ENCODE measurements at places on chromosomes 16 and 17.

DNA sequence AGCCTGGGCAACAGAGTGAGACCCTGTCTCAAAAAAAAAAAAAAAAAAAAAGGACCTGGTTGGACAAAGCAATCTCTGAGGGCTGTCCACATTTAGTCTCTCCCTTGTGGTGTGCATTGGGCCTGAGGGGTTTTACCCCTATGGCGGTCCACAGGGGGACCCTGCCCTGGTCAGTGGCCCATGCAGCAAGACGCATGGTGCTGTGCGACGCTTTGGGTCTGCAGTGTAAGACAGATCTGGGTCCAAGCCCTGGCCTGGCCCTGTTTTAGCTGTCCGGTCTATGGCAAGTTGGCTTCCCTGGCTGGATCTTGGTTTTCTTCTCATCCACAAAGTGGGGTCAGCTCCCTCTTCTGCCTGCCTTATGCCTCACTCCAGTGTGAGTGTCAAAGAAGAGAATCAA is 123.2 kb upstream of the NLRP1 start:
- DNase-seq = no peak

DNA sequence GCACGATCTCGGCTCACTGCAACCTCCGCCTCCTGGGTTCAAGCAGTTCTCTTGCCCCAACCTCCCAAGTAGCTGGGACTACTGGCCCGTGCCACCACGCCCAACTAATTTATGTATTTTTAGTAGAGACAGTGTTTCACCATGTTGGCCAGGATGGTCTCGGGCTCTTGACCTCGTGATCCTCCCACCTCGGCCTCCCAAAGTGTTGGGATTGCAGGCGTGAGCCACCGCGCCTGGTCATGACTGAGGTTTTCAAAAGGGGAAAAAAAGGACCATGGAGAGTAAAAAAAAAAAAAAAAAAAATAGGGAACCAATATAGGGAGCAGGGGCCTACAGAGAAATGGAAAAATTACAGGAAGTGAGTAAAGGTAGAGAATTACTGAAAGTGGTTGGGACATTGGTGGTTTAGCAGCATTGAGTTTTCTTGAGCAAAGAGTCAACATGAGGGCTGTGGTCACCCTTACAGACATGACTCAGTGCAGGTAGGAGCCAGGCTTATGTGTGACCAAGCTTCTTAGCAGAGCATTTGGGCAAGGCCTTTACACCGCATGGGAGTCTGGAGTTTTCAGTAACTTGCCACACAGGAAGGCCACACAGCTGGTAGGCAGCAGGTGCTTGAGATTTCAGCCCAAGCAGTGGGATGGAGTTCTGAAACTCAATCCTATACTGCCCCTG is 447.3 kb downstream of the HS3ST3B1 start:
- DNase-seq = no peak

- DNase-seq = no peak
Measured at GRCh38 chr16:9978160-9978725, 204.0 kb downstream of the GRIN2A start.

DNA sequence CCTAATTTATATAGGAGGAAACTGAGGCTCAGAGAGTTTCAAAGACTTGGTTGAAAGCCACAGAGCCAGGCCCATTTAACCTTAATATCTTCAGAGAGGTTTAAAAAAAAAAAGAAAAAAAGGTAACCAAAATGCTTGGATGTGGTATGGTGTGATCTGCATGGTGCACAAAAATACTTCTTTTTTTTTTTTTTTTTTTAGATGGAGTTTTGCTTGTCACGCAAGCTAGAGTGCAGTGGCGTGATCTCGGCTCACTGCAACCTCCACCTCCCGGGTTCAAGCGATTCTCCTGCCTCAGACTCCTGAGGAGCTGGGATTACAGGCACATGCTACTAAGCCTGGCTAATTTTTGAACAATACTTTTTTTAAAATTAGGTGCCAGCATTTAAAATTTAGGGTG is 101.8 kb downstream of the XYLT1 start:
- DNase-seq = no peak

DNA sequence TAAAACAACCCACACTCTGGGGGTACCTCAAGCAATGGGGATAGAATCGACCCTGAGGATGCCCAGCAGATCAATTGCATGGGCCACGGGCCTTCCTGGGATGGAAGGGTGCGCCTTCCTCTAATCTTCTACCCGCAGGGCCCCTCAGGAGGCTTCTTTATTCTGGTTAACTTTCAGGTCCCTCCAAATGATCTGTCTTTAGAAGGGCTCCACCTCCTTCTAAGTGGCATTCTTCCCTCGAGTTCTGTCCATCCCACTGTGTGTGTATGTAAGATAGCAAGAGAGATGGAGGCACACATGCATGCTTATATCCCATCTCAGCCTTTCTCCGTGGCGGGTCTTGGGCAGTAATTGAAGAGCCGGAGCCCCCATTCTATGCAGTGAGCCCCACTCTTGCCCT is 125.7 kb downstream of the MRM1 start:
- no peak for DNase-seq

- DNase-seq = no peak
Measured at GRCh38 chr17:42249681-42250446, 26.3 kb downstream of the STAT5B start.

DNA sequence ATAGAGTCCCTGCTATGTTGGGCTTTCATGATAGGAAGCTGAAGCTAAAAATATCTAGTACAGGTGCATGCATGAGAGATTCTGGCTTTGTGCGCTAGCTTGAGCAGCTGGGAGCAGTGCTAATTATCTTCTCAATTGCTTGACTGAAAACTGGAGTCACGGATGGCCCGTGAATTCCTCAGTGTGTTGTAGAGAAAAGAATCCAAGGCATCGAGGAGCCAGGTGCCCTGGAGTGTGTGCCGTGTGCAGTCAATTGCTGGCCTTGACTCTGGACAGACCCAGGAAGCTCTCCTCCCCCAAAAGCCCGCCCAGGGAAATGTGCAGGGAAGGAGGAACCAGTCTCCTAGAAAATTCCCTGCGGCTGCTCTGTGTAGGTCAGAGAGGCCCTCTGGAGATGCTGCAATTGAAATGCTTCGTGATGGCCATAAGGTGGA is 14.2 kb downstream of the LGALS3BP start:
- no peak for DNase-seq

GRCh38 chr17:78294776-78295175 is 63.3 kb downstream of the TMEM235 start:
- no peak for DNase-seq

DNA sequence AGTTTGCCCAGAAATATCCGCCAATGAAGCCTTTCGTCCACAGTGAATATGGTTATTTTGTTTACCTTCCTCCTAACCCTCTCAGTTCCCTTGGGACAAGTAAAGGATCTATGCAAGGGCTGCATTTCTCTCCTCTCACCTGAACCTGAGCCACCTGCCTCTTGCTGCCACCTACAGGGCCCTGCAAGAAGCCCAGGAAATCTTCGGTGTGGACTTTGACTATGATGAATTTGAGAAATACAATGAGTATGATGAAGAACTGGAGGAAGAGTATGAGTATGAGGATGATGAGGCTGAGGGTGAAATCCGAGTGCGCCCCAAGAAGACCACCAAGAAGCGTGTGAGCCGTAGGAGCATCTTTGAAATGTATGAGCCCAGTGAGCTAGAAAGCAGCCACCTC is 14.0 kb downstream of the SUPT6H start:
- DNase-seq = no peak

- no peak for DNase-seq
Measured at GRCh38 chr16:3356118-3356517, 429 bp downstream of the OR2C1 start.

- no peak for DNase-seq
Measured at GRCh38 chr16:49596648-49597291, 223.2 kb downstream of the C16orf78 start.

DNA sequence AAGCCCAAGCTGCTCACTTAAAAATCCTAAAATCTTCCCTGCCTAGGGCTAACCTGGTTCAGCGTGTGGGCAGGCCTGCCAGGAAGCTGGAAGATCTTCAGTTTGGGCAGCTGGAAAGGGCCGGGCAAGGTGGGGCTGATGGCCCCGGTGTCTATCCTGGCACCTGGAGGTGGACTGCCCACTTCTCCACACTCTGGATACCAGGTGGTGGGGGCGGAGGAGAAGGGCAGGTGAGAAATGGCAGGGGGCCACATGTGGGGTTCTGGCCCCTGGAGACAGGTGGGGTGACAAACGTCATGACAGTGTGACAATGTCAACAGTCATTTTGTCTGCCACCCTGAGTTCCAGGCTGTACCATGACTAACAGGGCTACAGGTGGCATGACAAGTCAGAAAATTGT is 78.5 kb upstream of the C16orf82 start:
- no peak for DNase-seq

GRCh38 chr17:29060475-29060874 is 17.5 kb downstream of the PIPOX start:
- DNase-seq = no peak

- DNase-seq = no peak
Measured at GRCh38 chr17:78478757-78479297, 98.4 kb downstream of the DNAH17 start.

GRCh38 chr17:52212851-52213250 is 54.3 kb upstream of the CA10 start:
- no peak for DNase-seq

DNA sequence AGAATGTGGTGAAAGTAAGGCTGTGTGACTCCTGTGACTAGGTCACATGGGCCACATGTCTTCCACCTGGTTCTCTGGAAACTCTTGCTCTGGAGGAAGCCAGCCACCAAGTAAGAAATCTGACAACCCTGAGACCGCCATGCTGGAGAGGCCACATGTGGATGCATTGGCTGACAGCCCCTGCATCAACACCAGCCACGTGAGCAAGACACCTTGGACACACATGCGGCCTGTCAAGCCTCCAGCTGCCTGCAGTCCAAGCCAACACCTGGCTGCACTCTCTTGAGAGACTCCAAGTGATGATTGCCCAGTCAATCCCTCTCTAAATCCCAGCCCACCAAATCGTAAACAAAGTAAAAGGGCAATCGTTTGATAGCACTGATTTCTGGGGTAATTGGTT is 112.6 kb downstream of the FOXL1 start:
- DNase-seq = no peak

DNA sequence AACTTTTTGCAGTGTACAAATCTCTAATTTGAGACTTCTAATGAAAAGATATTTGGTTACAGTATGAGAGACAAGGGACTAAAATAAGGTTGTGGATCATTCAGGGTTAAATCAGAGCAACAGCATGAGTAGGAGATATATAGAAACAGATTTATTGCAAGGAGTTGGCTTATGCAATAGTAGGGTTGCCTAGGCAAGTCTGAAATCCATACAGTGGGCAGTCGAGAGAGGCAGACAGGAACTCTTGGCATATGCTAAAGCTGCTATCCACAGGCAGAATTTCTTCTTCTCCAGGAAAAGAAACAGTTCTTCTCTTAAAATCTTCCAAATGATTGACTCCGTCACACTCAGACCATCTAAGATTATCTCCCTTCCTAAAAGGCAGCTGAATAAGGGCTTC is 500.8 kb downstream of the MAF start:
- DNase-seq = no peak

GRCh38 chr16:10907757-10908045 is 30.7 kb downstream of the CIITA start:
- no peak for DNase-seq

DNA sequence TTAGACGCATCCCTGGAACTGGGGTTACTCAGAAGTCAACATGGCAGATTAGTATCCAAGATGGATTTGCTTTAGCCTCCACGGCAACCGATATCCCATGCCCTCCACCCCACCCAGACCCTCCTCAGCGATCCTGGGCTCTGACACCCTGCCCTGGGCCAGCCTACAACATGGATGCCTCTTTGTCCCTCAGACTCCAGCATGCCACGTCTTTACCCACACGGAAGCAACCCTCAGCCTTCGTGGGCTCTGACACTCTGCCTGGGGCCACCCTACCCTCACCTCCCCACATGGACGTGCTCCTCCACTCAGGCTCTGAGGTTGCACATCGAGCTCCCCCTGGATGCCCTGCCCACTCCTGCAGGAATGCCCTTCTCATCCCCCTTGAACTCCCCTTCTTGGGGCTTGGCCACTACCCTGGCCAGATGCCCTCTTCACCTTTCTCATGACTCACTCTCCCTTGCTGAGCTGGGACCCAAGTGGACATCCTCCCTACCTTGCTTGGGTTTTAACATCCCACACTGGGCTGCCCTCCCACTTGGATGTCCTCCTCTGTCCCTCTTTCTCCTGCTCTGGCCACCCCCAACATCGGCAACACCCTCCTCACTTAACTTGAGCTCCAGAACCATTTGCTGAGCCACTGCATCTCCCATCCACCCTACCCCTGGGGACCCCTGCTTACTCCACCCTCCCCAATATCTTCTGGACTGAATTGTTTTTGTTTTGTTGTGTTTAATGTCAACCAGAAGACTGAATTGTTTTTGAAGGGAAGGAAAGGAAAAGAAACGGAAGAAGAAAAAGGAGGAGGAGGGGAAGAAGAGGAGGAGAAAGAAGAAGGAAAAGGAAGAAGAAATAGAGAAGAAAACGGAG is 18.3 kb upstream of the TMEM92 start:
- no peak for DNase-seq

DNA sequence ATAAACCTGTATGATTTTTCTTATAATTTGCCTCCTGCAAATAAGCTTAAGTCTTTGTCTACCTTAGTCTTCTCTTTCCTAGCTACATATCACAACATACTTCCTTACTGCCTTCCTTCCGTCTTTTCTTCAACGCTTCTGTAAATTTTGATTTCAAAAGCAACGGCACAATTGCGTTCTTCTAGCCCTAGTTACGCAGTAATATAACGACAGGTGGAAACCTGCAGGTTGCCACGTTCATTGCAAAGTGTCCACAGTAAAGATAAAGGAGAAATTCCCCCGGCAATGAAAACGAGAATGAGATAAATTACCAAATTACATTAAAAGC is 546 bp upstream of the PSMD7 start:
- DNase-seq = no peak

- no peak for DNase-seq
Measured at GRCh38 chr16:73022534-73022933, 25.4 kb downstream of the ZFHX3 start.

DNA sequence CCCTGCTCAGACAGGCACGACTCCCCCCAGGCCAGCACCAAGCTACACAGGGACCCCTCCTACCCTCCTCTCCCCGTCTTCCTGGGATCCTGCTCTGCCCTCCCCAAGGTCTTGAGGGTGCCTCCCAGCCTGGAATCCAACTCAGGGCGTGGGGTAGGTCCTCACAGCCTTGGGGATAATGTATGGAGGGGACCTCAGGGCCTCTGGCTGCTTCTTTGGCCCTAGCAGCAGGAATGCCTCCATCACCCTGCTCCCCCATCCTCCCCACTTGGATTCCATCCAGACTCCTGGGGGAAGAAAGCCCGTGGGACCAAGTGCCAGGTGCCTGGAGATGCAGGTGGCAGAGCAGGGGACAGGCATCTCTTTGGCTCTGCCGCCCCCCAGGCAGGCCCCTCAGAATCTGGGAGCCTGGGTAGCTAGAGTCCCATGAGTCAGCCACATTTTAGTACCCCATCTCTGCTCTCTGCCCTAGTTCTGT is 10.7 kb upstream of the STAC2 start:
- no peak for DNase-seq

GRCh38 chr17:49106321-49107210 is 26.0 kb upstream of the B4GALNT2 start:
- no peak for DNase-seq

DNA sequence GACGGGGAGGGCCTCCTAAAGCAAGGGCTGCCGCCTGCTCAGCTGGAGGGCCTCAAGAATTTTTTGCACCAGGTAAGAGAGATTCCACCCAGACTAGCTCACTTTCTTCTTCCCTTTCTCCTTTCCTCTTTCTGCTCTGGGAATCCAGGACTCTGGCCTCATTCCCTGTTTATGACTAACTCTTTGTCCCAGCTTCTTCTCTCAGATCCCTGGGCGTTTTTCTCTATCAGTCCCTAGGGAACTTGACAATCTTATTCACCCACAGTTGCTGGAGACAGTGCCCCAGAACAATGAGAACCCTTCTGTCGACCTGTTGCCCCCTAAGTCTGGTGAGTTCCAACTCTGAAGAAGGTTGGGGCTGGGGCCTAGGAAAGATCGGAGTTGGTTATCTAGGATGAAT is 15.6 kb downstream of the CNTROB start:
- no peak for DNase-seq
